SW 1271 (cell line): ENCODE measurements at places on chromosomes 2 and 18.

DNA sequence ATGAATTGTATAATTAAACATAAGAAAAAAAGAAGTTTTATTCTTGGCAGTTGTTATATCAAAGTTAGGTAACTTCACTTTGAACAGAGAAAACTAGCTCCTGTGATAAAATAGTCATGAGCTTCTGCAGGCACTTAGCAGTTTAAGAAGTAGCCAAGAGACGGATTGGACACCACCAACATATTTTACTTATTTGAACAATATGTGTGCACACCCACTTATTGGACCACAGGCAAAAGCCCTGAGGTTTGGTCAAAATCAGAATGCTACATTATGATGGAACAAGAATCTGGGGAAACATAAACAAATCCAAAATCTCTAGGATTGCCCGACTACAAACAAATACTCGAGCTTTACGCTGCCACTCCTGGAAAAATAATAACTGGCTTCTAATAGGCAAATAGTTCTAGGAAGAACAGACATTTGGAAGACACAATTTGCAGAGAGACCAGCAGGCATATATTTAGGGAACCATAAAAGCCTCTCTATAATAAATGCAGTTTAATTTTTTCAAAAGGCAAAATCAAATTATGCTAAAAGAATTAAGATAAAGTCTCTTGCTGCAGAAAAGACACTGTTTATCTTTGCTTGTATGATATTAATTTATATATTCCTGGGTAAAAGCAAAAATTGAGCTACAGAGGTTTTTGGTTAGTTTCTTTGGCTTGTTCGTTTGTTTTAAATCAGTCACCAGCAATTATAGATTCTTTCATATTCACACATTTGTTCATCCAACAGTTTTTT, 117.9 kb downstream of the CDC42EP3 start:
- no peak for DNase-seq

DNA sequence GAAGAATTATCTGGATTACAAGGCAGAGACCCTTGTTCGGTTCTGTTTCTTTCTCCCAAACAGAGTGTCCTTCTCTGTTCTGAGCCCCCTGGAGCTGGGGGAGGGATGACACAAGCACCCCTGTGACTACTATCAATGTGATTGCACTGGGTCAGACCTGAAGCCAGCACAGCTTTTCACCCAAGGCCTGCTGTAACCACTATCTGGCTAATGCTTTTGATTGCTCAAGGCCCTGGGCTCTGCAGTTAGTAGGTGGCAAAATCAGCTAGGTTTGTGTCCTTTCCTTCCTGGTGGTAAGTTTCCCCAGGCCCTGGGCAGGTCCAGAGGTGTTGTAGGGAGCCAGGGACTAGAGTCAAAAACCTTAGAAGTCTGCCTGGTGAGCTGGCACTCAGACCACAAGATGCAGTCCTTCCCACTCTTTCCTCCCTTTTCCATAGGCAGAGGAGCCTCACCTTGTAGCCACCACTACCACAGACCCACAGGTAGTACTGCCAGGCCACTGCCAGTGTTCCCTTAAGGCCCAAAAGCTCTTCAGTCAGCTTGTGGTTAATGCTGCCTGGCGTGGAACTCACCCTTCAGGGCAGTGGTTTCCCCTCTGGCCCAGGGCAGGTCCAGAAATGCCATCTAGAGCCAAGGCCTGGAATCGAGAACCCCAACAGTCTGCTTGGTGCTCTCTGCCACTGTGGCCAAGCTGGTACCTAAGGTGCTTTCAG, 83.0 kb downstream of the FAM117B start:
- no peak for DNase-seq

GRCh38 chr2:227864161-227864756, 7.2 kb upstream of the DAW1 start:
- DNase-seq, result no peak

- no peak for DNase-seq
Measured at GRCh38 chr2:224433442-224433841, 31.5 kb upstream of the FAM124B start.

DNA sequence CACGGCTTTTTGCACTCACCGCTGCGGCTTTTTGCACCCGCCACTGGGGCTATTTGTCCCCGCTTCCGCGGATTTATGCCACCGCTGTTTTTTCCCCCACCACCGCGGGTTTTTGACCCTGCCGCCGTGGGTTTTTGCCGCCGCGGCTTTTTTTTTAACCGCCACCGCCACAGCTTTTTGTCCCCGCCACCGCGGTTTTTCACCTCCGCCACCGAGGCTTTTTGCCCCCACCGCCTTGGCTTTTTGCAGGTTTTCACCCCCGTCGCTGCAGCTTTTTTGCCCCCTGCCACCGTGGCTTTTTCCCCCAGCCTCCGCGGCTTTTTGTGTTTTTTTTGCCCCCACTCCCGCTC, 2796.7 kb upstream of the TEKT4 start:
- DNase-seq, result no peak

- no peak for DNase-seq
Measured at GRCh38 chr2:19218166-19218565, 140.3 kb downstream of the OSR1 start.

GRCh38 chr2:216474925-216475670, 23.5 kb upstream of the RPL37A start:
- no peak for DNase-seq

GRCh38 chr2:1796232-1796930, 52.1 kb upstream of the PXDN start:
- no peak for DNase-seq

DNA sequence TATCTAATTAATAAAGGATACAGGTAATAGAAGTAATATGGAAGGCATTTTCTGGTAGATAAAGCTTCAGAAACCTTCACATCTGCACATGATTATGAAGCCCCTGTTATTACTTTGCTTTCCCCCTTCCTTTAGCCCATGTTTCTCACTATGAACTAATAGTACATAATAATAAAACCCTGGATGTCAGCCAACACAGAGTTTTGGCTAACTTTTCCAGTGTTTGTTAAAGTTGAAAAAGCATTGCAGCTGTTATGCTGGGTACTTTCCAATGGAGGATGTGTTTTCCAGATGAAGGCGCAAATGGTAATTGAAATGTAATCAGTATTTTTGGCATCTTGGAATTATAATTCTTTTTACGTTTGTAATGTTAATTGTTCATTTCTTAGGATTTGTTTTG, 43.5 kb downstream of the SPTBN1 start:
- DNase-seq, result no peak

DNA sequence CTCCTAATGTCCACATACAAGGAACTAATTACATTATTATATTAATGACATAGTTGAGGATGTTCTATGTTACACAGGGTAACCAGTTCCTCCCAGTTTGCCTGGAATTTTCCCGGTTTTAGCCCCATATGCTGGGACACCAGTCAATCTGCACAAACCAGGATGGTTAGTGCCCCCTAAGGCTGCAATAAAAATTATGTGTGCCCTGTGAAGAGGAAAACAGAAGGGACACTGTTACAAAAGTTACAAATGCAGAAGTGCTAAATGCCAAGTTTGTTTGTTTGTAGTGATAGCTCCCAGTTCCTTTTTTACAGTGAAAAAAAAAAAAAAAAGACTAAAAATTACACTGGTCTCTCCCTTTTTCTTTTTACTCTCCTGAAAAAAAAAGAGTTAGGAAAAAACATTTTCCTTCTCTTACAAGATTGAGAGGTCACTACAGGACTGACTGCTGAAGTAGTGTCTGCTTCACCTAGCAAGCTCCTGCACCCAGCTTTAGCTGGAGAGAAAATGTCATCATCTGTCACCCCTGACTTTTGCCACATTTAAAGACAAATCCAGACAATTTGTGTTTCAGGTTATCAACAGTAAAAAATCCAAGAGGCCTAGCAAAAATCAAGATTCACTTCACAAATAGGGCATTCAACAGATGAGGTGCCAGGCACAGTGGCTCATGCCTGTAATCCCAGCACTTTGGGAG, 3.2 kb downstream of the ANKRD44 start:
- no peak for DNase-seq

DNA sequence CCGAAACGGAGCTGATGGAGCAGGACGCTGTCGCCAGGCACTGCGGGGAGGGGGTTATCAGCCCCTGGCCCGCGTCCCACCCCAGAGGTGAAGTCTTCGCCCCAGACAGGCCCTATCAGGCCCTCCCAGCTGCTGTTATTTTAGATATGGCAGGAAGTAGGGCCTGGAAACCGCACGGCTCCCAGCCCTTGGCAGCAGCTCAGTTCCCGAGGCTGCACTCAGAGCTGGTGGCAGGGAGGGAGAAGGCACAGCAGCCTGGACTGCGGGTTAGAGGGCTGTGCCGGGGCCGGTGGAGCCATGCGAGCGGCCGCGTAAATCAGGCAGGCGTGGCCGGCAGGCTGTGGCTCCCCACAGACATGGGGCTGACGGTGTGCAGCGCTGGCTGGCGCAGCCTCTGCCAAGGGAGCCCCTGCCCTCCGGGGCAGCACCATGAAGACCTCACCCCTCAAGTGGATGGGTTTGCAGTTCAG, 111.4 kb downstream of the NFATC1 start:
- no peak for DNase-seq

GRCh38 chr2:170434900-170435621, 257.1 kb downstream of the MYO3B start:
- DNase-seq, result no peak

- no peak for DNase-seq
Measured at GRCh38 chr18:2797951-2798350, 48.9 kb upstream of the EMILIN2 start.

DNA sequence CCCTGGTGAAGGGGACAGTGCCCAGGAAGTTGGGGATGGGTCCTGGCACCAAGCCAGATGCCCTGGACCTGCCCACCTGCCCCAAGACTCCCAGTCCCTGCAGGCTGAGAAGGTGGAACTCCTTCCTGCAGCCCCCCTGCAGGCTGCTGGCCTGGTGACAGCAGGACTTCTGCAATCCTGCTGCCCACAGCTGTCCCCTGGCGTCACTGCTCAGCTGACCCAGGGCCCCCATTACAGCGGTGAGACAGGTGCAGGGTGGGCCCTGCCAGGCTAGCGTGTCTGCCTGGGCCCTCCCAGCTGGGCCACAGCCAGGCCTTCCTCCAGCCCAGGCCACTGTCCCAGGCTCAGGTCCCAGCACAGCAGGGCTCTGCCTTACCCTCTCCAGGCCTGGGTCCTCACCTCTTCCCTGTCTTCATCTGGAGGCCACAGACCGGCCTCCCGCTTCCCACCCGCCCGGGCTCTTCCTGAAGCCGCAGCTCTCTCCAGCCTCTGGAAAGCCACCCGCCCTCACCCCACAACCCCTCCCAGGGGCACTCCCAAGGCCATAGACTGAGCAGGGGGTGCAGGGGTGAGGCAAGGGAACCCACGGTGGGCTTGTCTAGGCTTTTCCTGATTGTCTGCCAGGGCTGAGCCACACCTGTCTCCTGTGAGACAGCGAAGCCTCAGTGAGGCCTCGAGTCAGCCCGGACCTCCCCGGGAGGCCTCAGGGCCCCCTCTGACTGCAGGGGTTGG, 8.8 kb upstream of the ERFE start:
- no peak for DNase-seq

DNA sequence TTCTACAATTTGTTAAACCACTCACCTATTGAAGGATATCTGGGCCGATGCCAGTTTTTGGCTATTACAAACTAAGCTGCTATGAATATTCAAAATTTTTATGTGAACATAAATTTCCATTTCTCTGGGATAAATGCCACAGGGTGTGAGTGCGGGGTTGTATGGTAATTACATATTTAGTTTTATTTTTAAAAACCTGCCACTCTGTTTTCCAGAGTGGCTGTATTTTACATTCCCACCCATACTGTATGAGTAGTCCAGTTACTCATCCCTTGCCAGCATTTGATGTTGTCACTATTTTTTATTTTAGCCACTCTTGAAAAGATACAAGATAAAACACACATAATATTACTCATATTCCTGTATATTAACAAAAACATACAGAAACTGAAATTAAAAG, 22.9 kb downstream of the GRP start:
- DNase-seq, result no peak

DNA sequence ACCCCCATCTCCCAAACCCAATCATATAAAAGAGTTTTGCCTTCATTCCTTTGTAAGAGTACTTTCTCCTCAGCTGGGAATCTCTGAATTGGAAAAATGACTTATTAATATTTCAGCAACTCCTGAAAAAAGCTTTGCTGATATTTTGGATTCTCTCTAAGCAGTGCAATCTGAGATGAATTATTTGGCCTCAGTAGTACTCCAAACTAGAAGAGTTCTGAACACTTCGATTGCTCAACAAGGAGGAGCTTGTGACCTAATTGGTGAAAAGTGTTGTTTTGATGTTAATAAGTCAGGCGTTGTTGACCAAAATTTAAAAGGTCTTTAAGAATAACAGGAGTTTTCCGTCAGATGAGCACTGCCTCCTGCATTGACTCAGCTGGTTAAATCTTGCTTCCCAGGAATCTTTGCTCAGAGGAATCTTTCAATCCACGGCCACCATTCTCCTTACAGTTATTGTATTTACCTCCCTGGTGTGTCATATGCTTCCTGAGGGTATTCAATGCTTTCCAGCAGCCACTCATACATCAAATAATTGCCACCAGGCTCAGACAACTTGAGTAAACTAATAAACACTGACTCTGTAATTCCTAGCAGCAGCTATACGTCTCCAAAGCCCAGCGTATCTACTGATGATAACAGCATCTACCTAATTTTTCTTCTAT, 24.5 kb upstream of the LIPG start:
- no peak for DNase-seq

GRCh38 chr2:233011702-233012131, 1.3 kb downstream of the NGEF start:
- no peak for DNase-seq

- no peak for DNase-seq
Measured at GRCh38 chr2:55999231-55999630, 75.6 kb upstream of the EFEMP1 start.

DNA sequence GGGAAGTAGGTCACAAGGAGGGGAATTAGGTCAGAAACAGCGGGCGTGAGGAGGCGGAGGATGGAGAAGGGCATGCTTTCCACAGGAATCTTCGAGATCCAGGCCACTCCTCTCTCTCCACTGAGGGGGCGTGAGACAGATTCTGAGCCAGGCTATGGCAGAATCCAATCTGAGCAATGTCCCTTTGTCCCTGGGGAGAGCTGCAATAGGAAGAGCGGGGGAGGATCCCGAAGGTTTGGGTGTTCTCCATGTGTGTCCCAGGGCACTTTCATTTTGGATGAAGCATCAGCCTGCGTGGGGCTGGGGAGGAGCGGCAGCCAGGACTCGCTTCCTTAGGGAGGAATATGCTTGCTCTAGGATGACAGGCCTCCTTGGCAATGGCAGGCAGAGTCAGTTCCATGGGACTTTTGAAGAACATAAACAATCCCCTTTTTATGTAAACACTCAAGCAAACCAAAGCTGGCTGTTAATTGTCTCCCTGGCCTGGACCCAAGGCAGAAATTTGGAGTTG, 84.0 kb downstream of the LIPG start:
- no peak for DNase-seq

DNA sequence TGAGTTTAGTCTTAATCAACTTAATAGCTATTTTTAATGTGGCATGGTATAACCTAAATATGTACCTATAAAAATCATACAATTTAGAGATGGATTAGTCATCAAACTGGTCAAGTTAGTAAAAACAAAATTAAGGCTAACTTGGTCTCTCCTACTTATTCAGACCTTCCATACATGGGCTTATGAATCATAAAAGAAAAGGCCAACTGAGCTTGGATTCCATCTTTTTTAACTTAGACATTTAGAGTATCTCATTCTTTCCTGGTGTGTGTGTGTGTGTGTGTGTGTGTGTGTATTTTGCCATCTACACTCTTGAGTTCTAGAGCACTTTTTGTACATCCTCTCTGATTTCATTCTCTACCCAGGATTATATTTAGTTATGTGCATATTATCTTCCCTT, 637.5 kb downstream of the PLCL1 start:
- DNase-seq, result no peak
